ENCODE measurements at places on chromosomes 13 and 19.

DNA sequence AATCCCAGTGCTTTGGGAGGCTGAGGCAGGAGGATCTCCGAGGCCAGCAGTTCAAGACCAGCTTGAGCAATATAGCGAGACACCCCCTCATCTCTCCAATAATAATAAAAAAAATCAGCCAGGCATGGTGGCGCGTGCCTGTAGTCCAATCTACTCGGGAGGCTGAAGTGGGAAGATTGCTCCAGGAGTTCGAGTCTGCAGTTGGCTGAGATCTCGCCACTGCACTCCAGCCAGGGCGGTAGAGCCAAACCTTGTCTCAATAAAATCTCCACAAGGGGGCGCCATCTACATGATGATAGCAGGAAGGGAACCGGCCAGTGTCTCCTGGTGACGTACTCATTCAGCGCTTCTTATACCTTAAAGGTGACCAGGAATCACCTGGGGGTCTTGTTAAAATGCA, 13.6 kb upstream of the C5AR1 start:
- DNase-seq, result peak; percentile 63

DNA sequence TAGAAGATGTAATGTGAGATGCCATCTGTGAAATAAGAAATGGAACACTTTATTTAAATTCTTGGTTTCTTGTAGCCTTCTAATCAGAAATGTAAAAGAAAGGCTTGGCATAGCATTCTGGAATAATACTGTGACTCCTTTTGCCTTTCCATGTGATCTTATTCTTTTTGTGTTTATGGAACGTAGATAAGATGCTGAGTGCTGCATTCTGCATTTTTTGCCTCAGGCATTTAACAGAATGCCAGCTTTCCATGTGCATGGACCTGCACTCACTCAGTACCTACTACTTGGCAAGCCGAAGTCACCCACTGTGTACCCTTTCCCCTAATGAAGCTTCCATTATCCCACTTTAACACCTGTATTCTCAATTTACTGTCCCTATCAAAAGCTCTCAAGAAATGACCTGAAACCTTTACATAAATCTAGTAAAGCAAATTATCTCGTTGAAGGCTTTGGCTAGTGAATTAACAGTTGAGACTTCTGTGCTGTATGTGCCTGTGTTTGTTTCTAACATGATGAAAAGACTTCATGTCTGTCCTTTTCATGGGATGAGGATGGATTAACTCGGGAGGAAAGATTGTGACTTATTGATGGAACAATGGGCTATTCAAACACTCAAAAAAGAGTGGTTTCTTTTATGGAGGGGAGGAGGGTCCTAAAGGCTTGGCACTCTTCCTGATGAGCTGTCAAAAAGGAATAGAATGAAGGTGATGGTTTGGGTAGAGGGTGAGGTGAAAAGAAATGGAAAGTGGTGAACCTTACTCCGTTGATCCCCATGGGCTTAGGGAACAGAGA, 44.7 kb upstream of the FRY start:
- no peak for DNase-seq

DNA sequence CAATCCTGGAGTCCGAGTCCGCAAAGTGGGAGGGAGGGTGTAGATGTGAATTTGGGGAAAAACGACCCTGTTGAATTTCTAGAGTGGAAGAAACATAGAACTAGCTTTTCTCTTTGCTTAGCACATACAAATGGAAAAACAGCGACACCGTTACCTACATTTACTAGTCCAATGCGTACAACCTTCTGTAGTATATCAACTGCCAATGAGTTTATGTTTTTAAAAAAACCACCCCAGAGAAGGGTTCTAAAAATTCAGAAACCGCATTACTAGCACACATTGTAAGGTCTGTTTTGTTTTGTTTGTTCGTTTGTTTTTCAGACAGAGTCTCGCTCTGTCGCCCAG, 332 bp upstream of the SUPT20H start:
- no peak for DNase-seq

GRCh38 chr13:110536006-110536693, 25.4 kb downstream of the RAB20 start:
- no peak for DNase-seq

GRCh38 chr13:51246025-51246417, 23.8 kb downstream of the FAM124A start:
- no peak for DNase-seq

DNA sequence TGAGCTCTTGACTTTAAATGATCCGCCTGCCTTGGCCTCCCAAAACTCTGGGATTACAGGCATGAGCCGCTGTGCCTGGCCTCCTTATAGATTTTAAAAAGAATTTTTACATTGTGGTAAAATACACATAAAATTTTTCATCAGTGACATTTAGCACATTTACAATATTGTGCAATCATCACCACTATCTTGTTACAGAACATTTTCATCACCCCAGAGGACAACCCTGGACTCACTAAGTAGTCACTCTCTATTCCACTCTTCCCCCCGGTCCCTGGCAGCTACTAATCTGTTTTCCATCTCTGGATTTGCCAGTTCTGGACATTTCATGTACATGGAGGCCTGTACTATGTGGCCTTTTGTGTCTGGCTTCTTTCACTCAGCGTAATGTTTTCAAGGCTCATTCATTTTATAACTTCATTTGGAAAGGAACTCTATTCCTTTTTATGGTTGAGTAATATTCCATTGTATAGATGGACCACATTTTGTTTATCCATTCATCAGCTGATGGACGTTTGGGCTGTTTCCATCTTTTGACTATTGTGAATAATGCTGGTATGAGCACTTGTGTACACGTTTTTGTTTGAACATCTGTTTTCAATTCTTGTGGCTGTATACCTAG, 19.9 kb downstream of the MEGF8 start:
- DNase-seq, result no peak

- DNase-seq, result no peak
These were observed 48.9 kb upstream of the PABPC3 start for GRCh38 chr13:25046985-25047511.

DNA sequence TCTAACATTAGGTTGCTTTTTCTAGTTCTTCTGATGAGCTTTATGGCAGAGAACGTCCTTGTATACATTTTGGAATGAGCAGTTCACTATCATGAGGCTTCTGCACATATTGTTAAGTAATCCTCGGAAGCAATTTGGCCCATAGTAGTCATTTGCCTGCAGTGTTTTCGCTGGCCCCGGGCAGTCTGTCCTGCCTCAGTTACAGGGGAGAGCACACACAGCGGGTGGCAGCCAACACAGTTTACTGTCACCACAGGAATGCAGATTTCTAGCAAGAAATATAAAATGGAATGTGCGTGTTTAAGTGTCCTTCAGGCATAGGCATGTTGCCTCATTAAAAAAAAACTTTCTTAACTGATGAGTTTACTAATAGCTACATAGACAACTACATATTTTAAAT, 71.5 kb upstream of the GJB6 start:
- DNase-seq, result no peak

DNA sequence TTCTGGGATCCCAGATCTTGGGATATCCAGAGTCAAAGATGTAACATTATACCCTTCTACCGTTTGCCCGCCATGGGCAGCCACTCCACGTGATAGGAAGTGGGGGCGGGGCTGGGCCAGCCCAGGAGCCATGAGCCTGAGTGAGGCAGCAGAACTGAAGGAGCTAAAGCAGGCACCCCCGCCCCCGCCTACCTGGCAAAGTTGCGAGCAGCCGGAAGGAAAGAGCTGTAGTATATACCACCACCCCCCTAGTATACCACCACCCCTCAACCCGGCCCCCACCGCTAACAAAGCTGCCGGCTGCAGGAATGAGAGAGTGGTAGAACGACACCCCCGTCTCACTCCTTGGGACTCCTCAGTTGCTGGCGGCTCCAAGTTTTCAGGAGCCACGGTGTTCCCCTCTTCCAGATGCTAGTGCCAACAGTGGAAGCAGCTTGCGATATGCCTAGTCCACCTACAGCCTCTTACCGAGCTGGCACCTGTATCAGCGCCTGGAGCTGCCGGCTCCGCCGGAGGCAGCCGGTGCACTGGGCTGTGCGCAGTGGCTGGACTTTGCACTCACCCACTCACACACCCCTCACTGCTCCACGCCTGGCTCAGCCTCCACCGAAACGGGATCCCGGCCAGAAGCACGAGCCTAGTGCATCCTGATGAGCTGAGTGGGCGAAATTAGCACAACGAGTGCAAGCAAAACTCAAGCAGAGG, 230.7 kb upstream of the PRR20A start:
- DNase-seq, result no peak

DNA sequence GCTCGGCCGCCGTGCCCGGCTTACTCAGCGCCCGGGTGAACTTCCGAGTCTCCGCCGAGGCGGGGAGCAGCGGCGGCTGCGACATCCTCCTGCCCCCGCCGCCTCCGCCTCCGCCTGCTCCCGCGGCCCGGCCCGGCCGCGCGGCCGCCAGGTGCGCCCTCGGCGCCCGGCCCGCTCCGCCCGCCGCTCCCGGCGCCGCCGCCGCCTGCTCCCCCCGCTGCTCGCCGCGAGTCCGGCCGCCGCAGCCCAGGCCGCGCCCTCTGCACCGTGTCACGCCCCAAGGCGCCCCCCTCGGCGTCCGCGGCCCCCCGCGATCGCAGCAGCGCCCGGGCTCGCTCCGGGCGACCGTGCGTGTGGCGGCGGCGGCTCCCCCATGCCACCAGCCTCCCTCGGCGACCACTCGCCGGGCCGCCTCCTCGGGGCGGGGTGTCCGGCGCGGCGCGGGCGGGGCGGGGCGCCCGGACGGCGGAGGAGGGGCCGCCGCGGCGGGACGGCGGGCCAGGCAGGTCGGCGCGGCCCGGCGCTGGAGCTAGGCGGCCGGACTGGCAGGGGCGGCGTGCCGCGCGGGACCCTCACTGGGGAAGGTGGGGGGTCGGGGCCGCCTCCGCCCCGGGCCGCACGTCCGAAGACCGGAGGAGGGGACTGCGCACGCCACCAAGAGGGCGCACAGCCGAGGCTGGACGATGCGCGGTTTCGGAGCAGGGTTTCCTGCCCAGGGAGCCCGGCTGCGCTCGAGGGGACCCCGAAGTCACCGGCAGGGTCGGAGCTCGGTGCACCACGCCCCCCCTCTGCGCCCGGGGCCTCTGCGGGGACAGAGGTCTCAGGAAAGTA, 108.6 kb upstream of the DOCK9 start:
- DNase-seq, result no peak

DNA sequence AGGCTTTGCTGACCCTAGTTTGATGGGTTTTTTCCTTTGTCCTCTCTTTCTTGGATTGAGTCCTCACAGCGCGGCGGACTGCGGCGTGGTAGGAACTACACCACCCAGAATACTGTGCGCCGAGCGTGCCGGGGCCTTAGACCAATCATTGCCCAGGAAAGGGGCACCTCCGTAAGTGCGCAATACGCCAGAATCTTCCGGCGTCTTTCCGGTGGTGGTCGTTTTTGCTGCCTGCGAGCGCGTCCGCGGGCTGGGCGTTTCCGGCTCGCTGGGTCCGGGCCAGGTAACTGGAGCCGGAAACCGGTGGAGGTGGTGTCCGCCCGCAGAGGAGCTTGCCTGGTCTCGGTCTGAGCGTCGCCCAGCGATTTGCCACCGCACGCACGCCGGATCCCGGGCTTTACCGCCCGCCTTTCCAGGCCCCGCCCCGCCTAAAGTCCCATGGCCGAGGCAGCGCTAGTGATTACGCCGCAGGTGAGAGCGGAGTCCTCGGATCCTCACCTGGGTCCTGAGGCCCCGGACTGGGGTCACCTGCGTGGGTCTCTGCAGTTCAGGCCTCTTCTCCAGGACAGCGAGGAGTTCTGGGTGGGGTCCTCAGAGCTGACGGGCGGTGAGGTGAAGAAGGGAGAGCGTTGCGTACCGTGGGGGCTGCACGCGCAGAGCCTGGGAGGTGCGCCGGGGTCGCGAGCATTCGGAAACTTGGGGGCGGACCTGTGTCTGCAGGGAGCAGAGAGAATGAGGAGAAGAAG, at the start of gene ZNF549:
ZNF549 (plus strand) TSS at position 221 of the 746 bp plus-strand sequence; CDS start at position 439, 218 bp downstream.
- peak; percentile 71 for DNase-seq

DNA sequence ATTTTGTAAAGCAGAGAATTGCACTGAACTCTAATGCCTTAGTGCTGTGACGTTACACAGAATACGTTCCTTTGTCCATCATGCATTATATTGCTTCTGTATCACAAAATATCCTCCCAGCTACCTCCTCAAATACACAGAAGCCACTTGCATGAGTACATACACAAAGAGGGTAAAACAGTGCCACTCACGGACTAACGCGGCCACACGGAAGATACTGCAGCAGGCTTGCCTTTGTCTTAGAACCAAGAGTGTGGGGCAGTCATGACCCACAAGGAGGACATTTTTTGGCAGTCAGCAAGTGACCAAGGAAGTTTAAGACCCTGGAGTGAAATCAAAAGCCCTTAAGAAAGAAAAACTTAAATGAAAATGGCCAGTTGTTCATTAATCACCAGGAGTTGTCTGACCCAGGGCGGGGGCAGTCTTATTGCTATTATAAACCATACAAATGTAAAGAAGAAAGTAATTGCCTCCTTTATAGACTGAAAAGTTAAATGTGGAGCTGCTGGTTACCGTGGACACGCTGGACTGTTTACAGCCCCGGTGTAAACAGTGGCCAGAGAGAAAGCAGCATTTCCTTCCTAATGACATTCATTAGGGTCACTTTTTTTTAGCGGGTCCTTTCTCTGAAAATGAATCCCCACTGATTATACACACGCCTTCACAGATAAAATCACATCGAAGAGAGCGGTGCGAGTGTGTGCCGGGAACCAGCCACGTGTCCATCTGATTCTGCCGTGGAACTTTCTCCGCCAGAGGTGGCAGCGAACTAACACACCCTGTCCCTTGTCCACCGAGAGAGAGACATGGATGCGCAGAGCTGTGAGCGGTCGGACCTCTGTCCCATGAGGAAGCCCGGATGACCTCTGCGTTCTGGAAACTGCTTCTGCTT, 66.8 kb downstream of the SOX1 start:
- DNase-seq, result no peak

- DNase-seq, result no peak
These were observed 92.1 kb downstream of the AKAP11 start for GRCh38 chr13:42363941-42364612.

DNA sequence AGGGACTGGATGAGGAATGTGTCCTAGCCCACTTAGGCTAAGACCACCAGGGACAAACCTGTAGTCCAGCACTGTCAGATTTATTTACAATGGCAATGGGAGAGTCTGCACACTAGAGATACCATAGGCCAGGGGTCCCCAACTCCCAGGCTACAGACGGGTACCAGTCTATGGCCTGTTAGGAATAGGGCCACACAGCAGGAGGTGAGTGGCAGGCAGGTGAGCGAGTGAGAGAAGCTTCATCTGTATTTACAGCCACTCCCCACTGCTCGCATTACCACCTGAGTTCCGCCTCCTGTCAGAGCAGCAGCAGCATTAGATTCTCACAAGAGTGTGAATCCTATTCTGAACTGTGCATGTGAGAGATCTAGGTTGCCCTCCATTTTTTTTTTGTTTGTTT, 2.4 kb downstream of the THAP8 start:
- DNase-seq, result no peak

- DNase-seq, result no peak
These were observed 151.2 kb downstream of the DIAPH3 start for GRCh38 chr13:60012488-60012887.

- DNase-seq, result no peak
These were observed 3.2 kb upstream of the MYCBP2 start for GRCh38 chr13:77329911-77330584.
